ENCODE measurements at places on chromosomes 5 and 9.

GRCh38 chr9:97559111-97559514, 57.6 kb downstream of the TMOD1 start:
- peak; percentile 55 for DNase-seq

DNA sequence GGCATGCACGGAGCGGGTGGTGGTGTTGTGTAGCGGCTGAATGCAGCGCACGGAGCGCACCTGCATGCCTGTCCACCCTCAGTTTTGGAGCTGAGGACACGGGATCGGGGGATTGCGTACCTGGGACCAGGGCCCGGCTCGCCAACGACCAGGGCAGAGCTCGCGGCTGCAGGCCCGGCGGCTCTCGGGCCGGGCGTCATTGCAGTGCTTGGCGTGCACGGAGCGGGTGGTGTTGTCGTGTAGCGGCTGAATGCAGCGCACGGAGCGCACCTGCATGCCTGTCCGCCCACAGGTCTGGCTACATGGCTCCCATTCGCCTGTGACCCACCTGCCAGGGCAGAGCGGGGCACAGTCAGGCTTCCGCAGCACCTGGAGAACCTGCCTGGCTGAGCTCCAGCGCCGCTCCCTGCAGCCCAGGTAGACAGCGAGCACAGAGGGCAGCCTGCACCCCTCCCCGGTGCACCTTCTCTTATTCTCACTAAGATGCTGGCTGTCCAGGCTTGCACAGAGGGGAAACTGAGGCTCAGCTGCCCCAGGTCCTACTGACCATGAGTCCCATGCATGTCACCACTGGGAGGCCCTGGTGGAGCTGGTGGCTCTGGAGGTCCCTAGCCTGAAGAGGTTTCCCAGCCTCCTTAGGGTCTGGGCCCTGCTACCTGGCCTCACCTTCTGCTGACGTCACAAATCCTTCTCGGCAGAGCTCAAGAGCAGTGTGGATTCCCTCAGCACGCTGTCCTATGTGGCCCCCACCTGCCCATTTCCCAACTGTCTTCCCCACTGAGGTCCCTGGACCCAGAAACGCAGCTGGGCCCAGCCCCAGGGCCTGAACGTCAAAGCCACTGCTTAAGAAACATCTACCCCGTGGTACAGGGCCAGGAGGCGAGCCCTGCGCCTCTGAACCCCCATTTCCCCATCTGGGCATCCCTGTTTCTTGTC, 64.9 kb downstream of the ZNF354C start:
- DNase-seq: no peak

DNA sequence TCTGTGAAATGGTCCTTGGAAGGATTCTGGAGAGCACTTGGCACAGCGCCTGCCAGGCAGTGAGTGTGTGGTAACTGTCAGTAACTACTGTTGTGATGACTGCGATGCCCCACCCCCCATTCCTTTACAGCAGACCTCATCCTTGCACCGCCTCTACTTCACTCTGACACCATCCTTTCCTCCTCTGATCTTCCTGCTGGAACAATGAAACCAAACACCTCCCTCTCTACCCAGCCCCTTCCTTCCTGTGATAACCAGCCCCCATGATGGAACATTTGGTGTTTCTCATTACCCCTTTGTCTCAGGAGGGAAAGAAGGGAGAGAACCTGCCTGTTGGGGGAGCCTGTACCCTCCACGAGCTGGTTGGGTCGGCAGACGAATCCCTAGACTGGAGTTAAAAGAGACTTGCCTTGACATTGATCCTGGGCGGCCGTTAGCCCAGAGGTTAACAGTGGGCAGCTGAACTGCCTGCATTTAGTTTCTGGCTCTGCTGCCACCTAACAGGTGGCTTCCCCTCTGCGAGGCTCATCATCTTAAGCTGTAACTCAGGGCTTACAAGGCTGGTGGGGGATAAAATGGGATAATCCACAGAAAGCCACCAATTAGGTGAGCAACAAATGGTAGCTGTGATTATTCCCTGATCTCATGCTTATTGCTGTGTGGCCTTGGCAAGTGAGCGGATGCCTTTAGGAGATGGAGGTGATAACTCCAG, 34.2 kb upstream of the GRPEL2 start:
- no peak for DNase-seq

GRCh38 chr9:95092262-95093072, 225.0 kb downstream of the FANCC start:
- no peak for DNase-seq

DNA sequence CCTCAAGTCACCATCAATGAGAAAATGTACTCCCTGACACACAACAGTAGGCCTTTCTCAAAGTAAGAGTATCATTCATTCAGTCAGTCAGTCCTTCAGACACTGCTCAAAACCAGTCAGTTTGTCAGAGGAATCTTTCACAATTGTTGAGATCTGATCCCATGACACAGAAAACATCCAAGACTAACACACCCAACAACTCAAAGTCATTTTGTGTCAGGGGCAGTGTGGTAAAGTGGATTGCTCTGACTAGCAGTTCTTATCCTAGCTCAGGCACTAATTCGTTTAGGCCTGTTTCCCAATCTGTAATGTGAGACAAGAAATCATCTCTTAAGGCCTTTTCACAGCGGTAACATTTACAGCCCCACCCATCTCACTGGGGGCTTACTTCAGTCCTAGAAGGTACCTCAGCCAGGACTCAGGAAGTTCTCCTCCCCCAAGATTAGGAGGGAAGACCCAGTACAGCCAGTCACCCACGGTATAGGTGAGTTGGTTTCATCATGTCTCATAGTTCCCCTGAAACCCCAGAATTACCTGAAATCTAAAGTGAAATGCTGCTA, 31.9 kb downstream of the SH3TC2 start:
- DNase-seq: no peak

GRCh38 chr5:148343603-148344487, 8.5 kb downstream of the SPINK9 start:
- DNase-seq: no peak

- no peak for DNase-seq
These were observed 6.4 kb downstream of the DNAJC25 start for GRCh38 chr9:111637421-111637950.

DNA sequence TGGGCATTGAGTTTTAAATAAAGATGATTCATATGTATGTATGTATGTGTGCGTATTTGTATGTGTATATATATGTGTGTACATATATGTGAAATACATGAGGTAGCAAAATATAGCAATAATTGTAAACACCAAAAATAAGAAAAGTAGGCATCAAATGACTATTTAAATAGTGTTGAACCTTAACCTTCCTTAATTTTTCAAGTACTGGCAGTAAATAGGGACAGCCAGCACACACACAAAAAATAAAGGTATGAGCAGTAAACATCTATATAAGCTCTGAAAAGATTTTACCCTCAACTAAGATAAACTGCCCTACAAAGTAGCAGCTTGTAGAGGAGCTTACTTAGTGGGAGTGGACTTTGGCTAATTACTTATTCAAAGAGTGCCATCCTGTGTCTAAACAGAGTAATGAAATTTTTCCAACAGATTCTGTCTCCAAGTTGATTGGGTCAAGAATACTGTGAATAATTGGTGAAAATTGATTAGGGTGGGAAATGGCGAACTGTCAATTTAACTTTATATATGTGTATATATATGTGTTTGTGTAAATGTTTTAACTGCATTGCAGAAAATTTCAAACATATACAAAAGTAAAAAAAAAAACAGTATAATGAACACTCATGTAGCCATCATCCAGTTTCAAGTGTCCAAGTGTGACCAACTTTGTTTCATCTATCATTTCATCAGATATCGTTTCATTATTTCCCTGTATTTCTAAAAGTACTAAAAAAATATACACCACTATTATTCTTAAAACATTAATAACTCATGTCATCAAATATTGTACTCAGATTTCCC, 2.0 kb upstream of the ADAMTS6 start:
- no peak for DNase-seq

DNA sequence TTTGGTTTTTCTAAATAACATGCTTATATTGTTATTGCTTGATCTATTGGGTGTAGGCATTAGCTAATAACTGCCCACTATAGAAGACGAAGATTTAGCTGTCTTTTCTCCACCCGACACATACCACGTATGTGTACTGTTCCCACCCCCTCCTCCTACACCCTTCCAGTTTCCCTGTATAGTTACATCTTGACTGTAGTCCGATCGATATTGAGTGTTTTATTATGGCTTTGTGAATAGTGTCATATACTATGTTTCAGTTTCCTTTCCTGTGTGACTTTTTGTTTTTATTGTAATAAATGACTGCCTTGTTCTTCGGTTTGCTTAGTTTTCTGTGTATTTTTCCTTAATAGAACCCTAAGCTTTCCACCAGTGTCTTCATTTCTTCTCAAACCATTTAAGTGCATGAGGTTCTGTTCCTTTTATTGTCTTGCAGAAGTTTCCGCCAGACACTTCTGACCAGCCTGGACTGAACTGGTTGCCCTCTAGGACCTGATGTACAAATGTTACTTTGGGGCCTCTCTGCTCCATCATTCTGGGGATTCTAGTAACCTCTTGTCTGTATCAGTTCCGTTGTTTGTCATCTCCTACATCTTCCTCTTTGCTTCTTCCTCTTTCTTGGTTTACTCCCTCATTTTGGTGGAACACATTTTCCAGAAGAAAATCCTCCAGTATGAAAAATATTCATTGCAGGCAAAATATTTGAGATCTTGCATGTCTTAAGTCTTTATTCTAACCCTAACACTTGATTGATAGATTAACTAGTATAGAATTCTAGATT, 61.8 kb downstream of the PRKACG start:
- no peak for DNase-seq

DNA sequence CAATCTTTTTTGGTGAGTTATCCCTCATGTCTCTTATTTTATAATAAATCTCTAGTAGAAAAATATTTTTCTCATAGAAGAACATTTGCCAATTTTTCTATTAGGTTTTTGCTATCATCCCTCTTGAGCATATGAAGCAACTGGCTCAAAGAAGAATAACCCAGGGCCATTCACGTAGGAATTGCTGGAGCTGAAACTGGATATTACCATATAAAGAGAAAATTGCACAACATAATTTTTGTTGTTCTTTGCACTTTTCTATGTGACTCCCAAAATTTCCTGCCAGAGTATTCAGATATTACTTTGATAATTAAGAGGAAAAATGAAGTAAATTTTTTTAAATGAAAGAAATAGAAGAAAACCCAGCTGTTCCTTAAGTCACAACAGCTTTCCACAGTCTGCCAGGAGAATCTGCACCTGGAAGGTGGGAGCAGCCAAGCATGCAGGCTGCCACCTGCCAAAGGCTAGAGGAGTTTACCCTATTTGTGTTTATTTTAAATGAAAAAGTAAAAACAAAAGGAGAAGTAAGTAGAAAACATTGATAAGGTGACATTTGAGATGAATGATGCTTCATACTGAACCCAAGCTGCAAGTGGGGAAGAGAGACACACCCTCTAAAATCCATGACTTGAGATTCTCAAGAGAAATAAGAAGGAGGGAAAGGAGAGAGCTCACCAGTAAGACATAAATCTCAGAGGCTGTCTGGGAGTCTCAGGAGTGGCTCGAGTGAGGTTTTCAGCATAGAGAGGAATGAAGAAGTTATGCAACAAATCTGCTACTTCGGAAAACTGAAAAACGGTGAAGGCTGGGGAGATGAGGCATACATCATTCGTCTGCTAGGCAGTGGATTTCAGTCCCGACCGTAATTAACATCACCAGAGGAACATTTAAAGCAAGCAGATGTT, 31.5 kb upstream of the FREM1 start:
- no peak for DNase-seq

- DNase-seq: peak; percentile 17
These were observed 200.3 kb downstream of the C9orf152 start for GRCh38 chr9:110007477-110008270.

- no peak for DNase-seq
These were observed 11.4 kb upstream of the ARHGAP26 start for GRCh38 chr5:142758796-142759145.

DNA sequence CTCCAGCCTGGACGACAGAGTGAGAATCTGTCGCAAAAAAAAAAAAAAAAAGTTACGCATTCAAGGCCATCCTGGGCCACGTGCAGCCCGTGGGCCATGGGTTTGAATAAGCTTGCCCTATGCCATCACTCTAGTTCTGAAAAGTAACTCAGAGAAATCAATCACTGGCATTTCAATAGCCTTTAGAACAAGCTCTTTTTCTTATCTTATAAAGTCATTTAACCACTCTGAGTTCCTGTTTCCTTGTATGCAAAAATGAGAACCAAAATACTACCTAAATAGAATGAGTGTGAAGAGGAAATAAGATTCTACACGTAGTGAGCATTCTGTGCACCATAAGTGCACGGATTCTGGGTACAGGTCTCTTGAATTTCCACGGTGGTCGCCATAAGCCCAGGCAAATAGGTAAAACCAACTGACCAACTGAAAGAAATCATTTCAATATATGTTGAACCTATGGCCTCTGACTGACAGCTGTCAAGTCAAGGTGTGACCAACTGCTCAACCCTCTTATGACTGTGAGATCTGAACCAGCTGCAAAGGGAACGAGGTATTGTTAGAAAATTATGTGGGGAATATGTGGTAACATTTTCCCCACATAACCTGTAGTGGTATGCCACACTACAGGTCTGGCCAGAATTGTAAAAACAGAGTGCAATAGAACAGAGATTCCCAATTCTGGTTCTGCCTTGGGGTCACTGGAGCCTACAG, 143.9 kb upstream of the LHFPL2 start:
- DNase-seq: no peak

DNA sequence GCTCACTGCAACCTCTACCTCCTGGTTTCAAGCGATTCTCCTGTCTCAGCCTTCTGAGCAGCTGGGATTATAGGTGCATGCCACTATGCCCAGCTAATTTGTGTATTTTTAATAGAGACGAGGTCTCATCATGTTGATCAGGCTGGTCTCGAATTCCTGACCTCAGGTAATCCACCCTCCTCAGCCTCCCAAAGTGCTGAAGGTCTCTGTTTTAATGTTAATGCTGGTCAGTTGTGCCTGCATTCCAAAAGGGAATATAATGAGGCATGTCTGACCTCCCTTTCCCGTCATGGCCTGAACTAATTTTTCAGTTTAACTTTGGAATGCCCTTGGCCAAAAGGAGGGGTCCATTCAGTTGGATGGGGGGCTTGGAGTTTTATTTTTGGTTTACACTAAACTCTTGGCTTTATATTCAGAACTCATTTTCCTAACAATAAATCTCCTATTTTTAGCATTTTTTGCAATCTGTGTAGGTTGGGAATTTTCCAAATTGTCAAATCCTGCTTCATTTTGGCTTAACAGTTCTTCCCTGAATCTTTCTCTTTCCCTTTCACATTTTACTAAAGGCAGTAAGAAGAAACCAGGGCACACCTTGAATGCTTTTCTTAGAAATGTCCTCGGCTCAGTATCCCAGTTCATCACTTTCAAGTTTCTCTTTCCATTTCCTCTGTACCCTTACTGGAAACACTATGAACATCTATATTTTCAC, 1175.5 kb downstream of the MAT2B start:
- DNase-seq: no peak

- no peak for DNase-seq
These were observed 19.3 kb upstream of the CAMSAP1 start for GRCh38 chr9:135926402-135927194.

DNA sequence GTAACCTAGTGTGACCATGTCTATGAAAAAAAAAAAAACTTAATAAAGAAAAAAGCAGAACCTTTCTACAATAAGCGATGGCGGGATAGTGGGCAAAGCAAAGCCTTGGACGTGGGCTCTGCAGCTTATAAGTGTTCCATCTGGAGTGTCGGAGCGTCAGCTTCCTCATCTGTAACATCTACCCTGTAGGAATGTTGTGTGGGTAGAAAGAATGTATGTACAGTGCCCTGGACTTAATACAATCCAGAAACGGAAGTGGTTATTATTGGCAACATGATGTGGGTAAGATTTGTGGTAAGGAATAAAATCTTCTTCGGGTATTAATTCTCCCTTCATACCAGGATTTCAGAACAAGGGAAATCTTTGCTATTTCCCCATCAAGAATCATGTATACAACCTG, 66.5 kb downstream of the SEMA5A start:
- DNase-seq: no peak
